Mononuclear cell (primary cell): ENCODE measurements at places on chromosomes 7 and 10. TPM values are rescaled to one million over a fixed set of nuclear protein-coding genes. Genes with fewer than 3 reads are reported as not detected.

The IDI2 gene
- not detected for total RNA-seq

The TMEM225B gene
- total RNA-seq, result 1.4 TPM

The RBP4 gene
- total RNA-seq, result not detected

The RPEL1 gene
- not detected for total RNA-seq

The EBLN1 gene
- total RNA-seq, result not detected

The IRF5 gene
- total RNA-seq, result 26.7 TPM

The TMEM178B gene
- total RNA-seq, result 0.10 TPM

The IFIT1B gene
- 0.10 TPM for total RNA-seq

The GALNT17 gene
- not detected for total RNA-seq
